Natural killer cell (primary cell): ENCODE measurements at places on chromosomes 1 and 21. TPM values are rescaled to one million over a fixed set of nuclear protein-coding genes. Genes with fewer than 3 reads are reported as not detected.

DNA sequence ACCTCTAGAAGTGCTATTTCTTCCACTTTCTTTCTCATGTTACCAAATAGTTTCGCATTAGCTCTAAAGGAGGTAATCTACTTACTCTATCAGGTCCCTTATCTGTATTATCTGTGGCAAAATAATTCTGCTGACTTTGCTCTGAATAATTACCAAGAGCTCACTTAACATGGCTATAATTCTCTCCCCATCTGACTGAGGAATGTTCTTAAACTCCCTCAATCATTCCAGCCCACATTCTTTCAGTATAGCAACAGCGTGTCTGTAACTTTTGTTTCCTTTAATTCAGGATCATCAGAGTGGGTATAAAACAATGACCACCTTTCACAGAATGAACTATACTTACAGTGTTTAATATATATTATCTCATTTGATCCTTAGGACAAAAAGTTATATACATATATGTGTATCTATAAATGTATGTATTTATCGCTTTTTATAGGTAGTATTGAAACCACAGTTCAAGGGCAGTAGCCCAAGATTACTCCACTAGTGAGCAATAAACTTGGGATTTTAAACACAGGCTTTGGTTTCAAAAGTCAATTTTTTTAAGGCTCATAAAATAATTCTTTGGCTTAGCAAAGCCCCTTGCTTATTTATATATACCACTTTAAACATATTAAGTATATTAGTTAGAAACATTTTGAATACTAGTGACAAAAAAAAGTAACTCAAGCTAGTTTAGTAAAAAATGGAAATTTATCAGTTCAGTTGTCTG lies 36.1 kb upstream of the ST6GALNAC3 start:
- H3K27ac ChIP-seq = no peak overlapping the region
- no peak overlapping the region for H3K4me3 ChIP-seq
- no peaks in the 10 kb centered on the region for H3K36me3 ChIP-seq
- DNase-seq = no peak

GRCh38 chr1:219927956-219928790 lies at the start of gene SLC30A10:
SLC30A10 (minus strand) TSS chr1:219928557; CDS start chr1:219928440, 117 bp downstream.
- H3K4me1 ChIP-seq = no peaks in the 10 kb centered on the region
- H3K27me3 ChIP-seq = peaks cover 6% of the 10 kb centered on the region
- no peak for DNase-seq
- H3K36me3 ChIP-seq = no peaks in the 10 kb centered on the region

GRCh38 chr21:36411301-36411700 lies 26.1 kb downstream of the CHAF1B start:
- H3K27ac ChIP-seq = no peak overlapping the region
- DNase-seq = no peak
- H3K27me3 ChIP-seq = no peaks in the 10 kb centered on the region
- H3K4me1 ChIP-seq = no peaks in the 10 kb centered on the region
- no peak overlapping the region for H3K4me3 ChIP-seq
- H3K36me3 ChIP-seq = peaks cover 6% of the 10 kb centered on the region

DNA sequence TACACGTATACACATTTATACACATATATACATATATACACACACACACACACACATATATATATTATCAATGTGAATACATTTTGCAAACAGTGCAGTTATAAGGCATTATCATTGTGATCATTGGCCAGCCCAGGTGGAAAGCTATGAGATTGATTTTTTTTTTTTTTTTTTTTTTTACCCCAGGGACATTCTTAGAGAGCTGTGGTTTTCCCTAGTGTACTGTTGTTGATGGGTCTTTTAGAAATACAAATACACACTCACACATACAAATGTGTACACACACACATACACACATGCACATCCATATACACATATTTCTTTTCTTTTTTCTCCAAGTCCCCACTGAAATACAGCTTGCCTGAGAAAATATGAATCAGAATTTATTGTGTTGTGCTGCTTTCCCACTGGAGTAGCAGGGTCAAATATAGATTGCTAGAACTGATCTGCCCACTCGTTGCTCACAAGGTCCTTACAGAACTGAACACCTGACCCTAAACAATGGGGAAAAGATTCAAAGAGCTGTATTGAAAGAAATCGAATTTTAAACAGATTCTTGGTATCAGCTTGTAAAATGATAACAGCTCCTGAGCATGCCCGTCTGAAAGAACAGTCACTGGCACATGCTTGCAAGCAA lies 325.6 kb downstream of the OMA1 start:
- H3K4me1 ChIP-seq = no peaks in the 10 kb centered on the region
- DNase-seq = no peak
- no peaks in the 10 kb centered on the region for H3K27me3 ChIP-seq
- no peak overlapping the region for H3K27ac ChIP-seq
- no peak overlapping the region for H3K4me3 ChIP-seq

DNA sequence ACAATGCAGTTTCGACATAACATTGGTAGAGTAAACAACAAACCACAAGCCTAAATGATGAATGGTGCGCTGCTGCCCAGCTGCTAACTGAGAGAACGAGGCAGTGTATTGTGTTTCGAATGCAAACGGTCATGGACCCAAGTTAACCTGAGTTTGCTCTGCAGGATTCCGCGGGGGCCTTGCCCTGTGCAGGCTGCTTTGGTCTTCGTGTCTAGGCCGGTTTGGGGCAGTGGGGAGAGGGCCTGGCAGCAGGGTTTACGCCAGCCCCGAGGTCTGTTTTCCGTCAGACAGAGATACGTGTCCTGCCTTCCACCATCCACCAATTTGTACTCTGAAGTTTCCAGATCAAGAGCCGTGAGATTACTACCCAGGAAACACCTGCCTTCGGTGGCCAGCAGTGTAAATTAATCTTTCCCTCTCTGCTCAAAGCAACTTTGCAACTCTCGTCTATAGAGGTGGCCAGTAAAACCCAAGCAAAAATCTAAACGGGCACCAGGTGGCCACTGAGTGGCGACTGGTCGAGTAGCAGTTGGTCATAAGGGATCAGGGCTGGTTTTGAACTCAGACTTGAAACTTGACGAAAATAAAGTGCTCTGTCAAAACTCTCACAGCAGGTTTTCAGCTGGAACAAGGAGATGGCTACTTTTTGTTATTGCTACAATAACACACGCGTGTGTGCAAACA lies 6.3 kb upstream of the PRDM15 start:
- no peak overlapping the region for H3K27ac ChIP-seq

DNA sequence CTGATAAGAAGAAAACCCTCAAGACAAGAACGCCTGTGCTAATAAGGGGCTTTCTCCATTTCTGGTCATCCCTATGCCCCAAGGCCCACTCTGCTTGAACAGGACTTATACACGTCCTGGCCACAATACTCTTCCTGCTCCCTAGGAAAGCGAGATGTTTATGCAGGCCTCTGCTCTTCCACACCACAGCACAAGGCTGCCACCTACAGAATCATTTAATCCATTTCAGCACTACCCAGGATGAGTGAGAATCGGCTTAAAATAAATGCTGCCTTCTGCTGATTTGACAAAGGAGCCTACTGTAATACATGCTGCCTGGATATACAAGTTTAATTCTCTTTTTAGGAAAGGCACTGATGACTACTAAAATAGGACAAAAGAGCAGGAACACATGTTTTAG lies 29.4 kb downstream of the FRRS1 start:
- no peak overlapping the region for H3K27ac ChIP-seq
- DNase-seq = no peak
- H3K4me3 ChIP-seq = no peak overlapping the region
- H3K36me3 ChIP-seq = no peaks in the 10 kb centered on the region

- H3K4me1 ChIP-seq = no peaks in the 10 kb centered on the region
- no peaks in the 10 kb centered on the region for H3K27me3 ChIP-seq
- no peaks in the 10 kb centered on the region for H3K36me3 ChIP-seq
- no peak overlapping the region for H3K4me3 ChIP-seq
Observed at GRCh38 chr1:223301371-223301770, 62.6 kb downstream of the SUSD4 start.

GRCh38 chr1:206588492-206588891 lies 23.8 kb downstream of the EIF2D start:
- H3K36me3 ChIP-seq = peaks cover 91% of the 10 kb centered on the region
- H3K4me3 ChIP-seq = no peak overlapping the region
- no peaks in the 10 kb centered on the region for H3K27me3 ChIP-seq
- no peak overlapping the region for H3K27ac ChIP-seq
- peaks cover 36% of the 10 kb centered on the region for H3K4me1 ChIP-seq

GRCh38 chr1:25204797-25205480 lies 27.4 kb downstream of the SYF2 start:
- no peak overlapping the region for H3K4me3 ChIP-seq
- no peaks in the 10 kb centered on the region for H3K4me1 ChIP-seq
- no peaks in the 10 kb centered on the region for H3K36me3 ChIP-seq
- H3K27me3 ChIP-seq = no peaks in the 10 kb centered on the region
- peak; percentile 75 for DNase-seq

GRCh38 chr1:93344886-93345632 lies 648 bp upstream of the DR1 start:
- H3K4me1 ChIP-seq = no peaks in the 10 kb centered on the region
- no peaks in the 10 kb centered on the region for H3K27me3 ChIP-seq
- H3K4me3 ChIP-seq = peak overlapping the region; percentile 83
- DNase-seq = no peak

DNA sequence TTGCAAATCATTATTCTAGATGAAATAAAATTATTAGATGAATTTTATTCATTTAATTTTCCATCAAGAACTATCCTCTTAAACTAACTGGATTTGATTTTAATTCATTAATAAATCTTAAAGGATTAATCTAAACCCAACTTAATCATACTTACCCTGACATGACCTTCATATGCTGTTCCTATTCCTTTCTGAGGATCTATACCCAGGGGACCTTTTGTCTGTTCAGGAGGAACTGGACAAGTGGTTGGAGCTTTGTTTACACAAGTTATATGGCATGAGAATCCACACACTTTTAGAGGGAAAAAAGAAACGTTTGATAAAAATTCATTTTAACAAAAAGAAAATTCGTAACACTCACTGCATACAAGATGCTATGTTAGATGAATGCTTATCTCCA lies 95.2 kb downstream of the COQ8A start:
- no peaks in the 10 kb centered on the region for H3K36me3 ChIP-seq
- H3K4me1 ChIP-seq = no peaks in the 10 kb centered on the region
- H3K27ac ChIP-seq = no peak overlapping the region

SHE gene
- total RNA-seq = 0.14 TPM

NEK7 gene
- total RNA-seq = 57.5 TPM

FAM151A gene
- total RNA-seq = not detected

SLAMF9 gene
- not detected for total RNA-seq

PDPN gene
- total RNA-seq = not detected

NTNG1 gene
- total RNA-seq = not detected

ALDH9A1 gene
- 50.3 TPM for total RNA-seq

CRNN gene
- total RNA-seq = not detected

KIF21B gene
- 126 TPM for total RNA-seq
